ENCODE measurements at places on chromosomes 12 and 14. TPM values are rescaled to one million over a fixed set of nuclear protein-coding genes. Genes with fewer than 3 reads are reported as not detected.

CCDC198 gene
- total RNA-seq, result 0.37 TPM

REP15 gene
- total RNA-seq, result 1.9 TPM

GPRC5D gene
- not detected for total RNA-seq

BMAL2 gene
- under 0.01 TPM for total RNA-seq

IRF9 gene
- total RNA-seq, result 57.6 TPM

REM2 gene
- total RNA-seq, result not detected

CALCOCO1 gene
- total RNA-seq, result 121 TPM

ANAPC5 gene
- total RNA-seq, result 123 TPM

ABHD12B gene
- total RNA-seq, result not detected

INSM2 gene
- total RNA-seq, result not detected

RTN1 gene
- total RNA-seq, result 4.2 TPM

LRRK2 gene
- 24.3 TPM for total RNA-seq

RPL10L gene
- total RNA-seq, result not detected

DNA sequence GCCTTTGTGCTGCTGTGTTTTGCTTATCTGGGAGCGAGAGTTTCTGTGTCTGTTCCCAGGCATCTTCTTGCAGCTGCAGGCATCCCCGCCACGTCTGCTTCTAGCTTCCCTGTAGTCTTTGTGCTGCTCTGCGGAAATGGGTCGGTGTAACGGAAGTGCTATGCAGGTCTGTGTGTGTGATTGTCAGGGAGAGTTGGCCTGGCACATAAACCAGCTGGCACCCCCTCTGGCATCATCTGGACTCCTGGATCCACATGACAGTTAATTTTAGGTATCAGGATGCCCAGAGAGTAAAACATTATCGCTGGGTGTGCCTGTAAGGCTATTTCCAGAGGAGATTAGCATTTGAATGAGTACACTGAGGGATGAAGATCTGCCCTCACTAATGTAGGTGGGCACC lies 9.4 kb upstream of the OASL start:
- DNase-seq, result no peak

GRCh38 chr12:111838353-111838752 lies 3.7 kb upstream of the MAPKAPK5 start:
- DNase-seq, result no peak

DNA sequence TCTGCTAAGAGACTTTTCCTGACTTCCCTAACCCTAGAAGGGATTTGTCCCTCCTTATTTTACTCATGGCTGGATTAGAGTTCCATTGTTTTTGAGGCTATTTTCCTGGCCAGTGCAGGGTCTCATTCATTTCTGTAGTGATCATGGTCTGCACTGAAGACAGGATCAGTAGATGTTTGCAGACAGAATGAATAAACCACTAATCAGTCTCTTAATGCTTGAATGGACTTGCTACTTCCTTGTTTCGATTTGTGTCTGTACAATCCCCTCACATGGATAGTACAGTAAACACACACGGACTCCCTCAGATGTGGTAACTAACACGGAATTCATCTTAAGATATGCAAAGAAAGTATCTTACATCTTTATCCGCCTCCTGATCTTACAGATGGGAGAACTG lies 102.6 kb upstream of the PRB2 start:
- DNase-seq, result no peak

- no peak for DNase-seq
These were observed 359.9 kb downstream of the AEBP2 start for GRCh38 chr12:19799216-19799615.

DNA sequence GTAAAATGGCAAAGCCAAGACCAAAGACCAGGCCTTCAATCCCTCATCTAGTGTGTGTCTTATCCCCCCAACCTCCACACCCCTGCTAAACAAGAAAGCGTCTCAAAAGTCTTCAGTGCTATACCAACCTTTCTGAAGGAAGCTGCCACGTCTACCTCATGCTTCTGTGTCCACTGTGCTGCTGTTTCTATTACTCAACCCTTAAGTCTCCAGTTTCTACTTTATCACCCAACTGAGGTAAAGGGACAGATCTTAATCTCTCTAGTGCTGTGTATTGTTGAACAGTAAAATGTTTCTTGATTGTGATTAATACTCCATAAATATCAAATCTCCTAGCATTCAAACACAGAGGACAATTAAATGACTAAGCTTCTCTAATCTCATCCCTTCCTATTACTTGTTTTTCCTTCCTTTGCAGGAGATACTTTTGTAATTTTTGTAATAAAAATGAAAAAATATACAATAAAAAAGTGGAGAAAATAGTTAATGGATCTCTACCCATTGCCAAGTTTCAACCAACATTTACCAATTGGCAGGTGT lies 23.3 kb downstream of the BTBD7 start:
- DNase-seq, result no peak

DNA sequence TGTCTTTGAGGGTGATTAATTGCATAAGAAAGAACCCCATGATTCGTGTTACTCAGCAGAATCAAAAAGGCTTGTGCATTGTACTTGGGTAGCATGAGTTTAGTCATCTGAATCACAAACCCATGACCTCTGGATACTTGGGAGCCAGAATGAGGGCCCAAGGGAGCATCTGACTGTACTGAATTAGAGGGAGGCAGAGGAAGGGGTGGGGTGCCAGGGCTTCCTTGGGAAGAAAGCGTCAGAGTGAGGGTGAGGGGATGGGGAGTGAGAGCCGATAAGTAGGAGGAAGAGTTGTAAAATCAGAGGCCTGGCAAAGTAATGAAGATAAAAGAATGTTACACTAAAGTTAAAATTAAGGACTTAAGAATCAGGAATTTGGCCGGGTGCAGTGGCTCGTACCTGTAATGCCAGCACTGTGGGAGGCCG lies 29.8 kb downstream of the GPRC5D start:
- DNase-seq, result peak; percentile 43

GRCh38 chr12:111270239-111270638 lies 98.7 kb downstream of the PHETA1 start:
- DNase-seq, result no peak

DNA sequence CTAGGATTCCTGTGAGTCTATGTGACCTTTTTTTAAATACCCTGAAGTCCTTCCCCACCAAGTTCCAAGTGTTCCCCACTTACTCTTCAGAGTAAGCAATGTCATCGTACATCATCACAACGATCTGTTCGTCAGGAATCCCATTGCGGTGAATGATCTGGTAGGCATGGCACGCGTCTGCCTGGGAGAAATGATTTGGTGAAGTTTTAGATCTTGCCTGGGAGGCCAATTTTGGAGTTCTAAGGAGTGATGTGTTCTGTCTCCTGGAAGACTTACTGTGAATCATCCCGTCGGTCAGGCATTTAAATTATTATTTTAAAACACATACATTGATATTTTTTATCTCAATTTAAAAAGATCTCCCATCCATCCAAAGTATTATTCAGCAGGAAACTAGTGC lies 29.8 kb downstream of the LGMN start:
- no peak for DNase-seq

DNA sequence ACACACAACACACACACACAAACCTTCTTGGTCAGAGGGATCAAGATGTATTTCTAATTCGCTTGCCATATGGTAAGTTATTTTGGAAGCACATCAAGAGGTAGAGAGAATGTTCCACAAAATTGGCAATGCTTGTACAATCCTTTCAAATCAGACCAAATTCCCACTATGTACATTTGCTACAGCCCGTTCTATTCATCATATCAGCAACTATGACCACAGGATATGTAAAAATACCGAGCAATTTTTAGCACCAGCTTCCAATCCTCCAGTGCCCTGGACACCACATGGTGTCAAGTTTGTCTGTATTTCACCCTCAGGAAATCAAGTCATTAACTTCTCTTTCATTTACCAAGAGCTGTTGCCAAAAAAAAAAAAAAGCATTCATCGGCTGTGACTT lies 21.2 kb downstream of the TBX5 start:
- DNase-seq, result no peak

GRCh38 chr14:21846227-21846885 lies 172.7 kb upstream of the OR4E1 start:
- no peak for DNase-seq

DNA sequence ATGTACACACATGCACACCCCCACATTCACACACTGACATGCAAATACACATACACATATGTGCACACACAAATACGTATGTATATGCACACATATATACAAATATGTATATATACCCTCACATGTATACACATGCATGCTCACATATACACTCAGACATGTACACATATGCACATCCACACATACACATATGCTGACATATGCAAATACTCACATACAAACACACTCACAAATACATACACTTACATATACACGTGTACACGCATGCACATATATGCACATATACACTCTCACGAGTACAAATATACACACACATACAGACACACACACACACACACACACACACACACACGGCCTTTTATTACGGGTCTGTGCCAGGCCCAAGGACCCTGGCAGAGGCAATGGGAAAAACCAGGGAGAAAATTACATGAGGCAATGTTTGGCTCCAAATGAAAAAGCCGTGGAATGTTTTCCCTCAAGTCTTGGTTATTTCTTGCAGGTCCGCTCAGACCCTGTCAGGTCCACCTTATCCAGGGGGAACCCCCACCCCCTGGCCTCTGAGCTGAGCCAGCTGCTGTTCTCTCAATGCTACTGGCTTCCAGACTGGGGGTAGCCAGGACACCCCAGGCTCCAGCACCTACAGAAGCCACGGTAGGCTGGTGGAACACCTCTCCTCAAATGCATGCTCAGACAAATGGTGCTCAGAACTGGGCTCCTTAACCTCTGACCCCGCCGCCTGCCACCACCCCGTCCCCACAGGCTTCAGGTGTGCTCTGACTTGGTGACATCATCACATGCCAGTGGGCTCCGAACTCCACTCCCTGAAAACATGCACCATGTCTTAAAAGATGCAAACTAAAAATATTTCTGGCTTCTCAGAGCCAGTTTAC lies 54.7 kb downstream of the BCL11B start:
- DNase-seq, result no peak

DNA sequence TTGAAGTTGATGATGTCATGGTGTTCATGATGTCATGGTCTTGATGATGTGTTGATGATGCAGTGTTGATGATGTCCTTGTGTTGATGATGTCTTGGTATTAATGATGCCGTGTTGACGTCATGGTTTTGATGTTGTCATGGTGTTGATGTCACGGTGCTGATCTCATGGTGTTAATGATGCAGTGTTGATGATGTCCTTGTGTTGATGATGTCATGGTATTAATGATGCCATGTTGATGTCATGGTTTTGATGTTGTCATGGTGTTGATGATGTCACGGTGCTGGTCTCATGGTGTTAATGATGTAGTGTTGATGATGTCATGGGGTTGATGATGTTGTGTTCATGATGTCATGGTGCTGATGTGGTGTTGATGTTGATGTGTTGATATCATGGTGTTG lies 48.0 kb upstream of the RIMBP2 start:
- no peak for DNase-seq

DNA sequence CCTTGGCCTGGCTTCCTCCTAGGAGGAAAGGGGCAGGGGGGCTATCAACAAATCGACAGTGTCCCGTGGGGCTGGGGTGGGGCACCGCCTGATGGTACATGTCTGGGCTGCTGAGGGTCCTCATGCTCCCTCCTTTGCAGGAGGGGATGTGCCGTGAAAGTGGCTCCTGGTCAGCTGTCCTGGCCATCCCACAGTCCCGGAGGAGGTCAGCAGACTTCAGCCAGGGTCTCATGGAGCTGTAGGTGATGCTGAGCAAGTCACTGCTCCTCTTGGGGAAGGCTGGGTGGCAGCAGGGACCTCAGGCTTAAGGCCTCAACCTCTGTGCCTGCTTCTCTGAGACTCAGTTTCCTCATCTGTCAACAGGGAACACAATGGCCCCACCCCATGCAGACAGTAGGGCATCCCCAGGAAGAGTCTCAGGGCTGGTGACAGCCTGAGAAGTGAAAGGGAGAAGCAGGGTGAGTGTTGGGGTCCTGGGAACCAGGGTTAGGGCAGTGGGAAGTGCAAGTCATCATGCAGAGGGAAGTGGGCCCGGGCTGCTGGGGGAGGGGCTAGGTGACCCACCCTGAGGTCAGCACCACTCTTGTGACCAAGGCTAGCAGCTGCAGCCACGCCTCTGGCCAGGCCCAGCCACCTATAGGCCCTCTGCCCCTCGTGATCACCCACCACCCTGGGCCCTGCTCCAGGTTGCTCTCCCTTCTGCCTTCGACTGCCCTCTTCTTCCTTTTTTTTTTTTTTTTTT lies 4.4 kb upstream of the TNFAIP2 start:
- DNase-seq, result no peak

DNA sequence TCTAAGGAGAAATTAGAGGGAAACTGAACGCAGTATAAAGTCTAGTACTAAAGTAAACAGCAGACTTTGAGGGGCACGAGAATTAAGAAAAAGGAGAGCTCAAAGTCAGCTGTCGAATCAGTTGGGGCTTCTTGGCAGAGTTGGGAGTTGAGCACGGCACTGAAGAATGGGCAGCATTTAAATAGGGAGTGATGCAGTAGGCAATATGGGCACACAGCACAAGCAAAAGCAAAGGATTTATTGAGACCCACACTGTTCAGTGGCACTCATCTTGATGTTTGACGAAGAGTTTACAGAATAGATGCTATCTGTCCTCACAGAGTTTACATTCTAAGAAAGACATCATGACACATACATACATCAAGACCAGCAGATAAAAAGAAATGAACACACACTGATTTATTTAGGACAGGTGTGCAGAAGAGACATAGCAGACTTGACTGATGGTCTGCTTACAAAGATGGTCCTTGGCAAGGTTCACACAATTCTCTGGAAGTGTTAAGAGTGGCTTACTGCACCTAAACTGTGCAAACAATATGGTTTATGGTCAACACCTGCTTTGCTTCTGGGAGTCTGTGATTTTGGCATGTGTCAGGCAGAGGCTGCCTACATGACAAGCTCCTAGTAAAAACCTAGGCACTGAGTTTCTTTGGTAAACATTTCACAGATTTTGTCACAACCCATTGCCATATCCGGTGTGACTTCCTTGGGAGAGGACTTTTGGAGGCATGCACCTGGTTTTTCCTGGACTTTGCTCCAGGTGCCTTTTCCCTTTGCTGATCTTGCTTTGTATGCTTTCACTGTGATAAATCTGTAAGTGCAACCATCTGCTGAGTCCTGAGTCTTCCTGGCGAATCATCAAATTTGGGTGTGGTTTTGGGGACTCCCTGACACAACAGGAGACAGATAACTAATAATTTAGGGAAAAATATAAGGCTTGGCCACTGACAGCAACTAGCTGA lies 26.3 kb downstream of the ALKBH1 start:
- no peak for DNase-seq

- no peak for DNase-seq
These were observed 244.2 kb upstream of the CLEC14A start for GRCh38 chr14:38500125-38500524.

- DNase-seq, result peak; percentile 32
These were observed 807 bp downstream of the B4GALNT3 start for GRCh38 chr12:460261-461230.

GRCh38 chr12:15230751-15231150 lies 9.5 kb upstream of the RERG start:
- DNase-seq, result no peak
